ENCODE measurements at places on chromosomes 1 and 21.
A peak's percentile ranks its signal among the peaks of the same experiment; 100 is the strongest.

GRCh38 chr1:76125473-76126219, 51.1 kb downstream of the ST6GALNAC3 start:
- no peak for DNase-seq

DNA sequence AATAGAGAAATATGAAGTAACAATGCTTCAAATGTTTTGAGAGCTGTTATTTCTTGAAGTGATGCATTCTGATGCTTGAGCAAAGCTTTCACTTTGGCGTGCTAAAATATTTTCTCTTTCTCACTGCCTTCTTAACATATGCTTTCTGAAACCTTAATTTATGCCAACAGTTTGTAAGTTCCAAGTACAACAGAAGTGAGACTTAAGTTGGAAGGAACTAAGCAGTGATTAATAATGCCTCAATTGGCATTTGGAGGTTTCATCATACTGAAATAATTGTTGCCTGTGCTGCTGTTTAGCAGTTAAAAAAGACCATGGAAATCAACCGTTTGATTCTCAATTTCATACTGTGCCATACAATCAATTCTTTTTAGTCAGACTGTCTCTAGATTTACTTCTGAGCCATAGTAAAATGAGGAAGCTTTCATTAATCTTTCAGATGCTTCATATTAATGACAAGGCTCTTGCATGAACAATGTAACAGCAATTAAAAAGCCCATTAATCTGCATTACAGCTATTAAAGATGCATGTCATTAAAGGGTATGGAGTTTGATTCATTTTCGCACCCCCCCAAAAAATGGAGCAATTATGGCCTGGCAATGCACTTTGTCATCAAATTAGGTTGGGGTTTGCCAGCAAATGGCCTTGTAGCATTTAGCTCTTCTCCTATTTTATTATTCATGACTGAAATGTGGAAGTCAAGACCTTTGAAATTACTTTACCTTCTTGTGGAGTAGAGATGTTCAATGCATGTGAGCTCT, 375.3 kb downstream of the USH2A start:
- DNase-seq: no peak

DNA sequence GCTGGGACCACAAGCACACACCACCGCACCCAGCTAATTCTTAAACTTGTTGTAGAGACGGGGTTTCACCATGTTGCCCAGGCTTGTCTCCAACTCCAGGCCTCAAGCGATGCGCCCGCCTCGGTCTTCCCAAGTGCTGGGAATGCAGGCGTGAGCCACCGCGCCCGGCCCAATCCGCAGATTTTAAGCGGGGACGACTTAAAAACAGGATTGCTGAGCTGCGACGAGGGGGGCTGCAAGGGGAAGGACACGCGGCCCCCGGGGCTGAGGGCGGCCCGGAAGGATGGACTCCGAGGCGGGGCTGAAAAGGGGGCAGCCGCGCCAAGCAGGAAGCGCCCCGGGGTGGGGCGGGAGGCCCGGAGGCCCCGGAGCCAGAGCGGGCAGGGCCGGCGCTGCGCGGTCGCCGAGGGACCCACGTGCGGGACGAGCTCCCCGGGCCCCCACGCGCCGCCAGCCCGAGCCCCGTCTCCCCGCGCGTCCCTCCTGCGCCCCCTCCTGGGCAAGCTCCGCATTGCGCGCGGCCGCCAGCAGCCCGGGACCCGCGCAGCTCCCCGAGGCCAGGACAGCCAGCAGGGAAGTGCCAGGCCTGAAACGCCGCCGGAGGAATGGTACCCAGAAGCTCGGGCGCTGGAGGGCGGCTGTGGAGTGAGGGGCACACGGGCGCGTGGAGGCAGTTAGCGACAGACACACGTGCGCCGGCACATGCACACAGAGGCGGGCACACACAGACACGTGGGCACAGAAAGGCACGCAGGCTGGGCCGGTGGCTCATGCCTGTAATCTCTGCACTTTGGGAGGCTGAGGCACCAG, 5.5 kb upstream of the PRKCZ start:
- peak; percentile 82 for DNase-seq

DNA sequence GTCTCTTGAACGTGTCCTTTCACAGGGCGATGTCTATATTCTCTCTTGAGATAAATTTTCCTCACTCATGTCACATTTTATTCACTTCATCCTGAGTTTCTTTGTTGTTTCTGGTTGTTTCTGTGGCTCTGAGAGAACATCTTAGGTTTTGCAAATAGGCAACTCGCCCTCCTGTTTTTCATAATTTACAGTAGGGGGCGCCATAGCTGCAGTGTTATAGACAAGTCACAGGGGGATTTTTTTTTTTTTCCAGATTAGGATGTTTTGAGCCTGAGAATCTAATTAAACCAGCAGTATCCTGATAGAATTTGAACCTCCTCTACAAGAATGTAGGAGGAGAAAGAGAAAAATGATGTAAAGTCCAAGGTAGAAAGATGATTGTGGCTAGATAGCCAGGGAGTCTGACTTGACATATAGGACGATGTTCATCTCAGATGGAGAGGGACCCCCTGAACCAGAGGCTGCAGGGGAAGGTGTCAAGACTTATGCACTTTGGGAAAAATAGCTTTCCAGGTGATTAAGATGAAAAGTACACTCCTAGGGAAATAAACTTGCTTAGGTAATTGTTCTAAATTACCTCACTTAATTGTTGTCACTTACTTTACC, 76.3 kb downstream of the ZP4 start:
- no peak for DNase-seq

DNA sequence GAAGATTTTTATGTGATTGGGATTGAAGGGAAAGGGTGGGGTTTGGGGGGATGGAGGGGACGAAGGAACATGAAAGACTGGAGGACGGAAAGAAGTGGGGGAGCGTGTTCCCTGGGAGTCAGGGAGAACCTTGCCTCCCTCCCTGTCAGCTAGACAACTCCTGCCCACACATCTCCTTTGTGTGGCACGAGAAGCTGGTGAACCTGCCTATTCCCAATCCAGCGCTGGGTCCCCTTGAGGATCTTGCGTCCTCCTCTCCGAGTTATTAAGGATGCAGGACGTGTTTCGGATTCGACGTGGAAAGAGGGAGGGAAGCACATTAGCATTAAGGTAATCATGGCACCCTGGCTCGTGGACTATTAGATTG, 1.4 kb downstream of the LRRC7 start:
- no peak for DNase-seq

GRCh38 chr1:35876988-35877387, 6.0 kb upstream of the AGO1 start:
- DNase-seq: peak; percentile 39

- no peak for DNase-seq
Measured at GRCh38 chr1:192256674-192257334, 60.0 kb upstream of the RGS21 start.

DNA sequence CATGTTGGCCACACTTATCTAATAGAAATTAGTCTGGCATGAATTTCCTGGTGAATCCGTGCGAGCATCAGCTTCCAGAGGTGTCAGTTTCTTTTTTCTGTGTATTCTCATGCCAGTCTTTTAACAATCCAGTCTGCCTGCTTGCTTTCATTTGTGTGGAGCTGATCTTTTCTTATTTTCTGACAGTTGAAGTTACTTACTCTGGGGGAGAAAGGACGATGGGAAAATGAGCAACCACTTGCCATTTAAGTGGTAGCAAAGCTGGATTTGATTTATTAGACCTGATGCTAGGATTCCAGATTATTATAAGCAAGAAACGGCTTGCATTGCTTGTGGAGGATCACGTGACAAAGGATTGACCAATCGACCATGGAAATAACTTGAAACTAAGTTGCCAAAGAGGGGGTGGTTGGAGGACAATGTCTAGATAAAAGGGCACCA, 24.3 kb upstream of the APP start:
- no peak for DNase-seq

GRCh38 chr1:243959998-243960397, 91.1 kb upstream of the ZBTB18 start:
- DNase-seq: no peak

- DNase-seq: no peak
Measured at GRCh38 chr1:93963585-93963984, 54.4 kb upstream of the GCLM start.

GRCh38 chr1:68954841-68955240, 458.0 kb upstream of the DEPDC1 start:
- no peak for DNase-seq

GRCh38 chr1:65959896-65960567, 167.3 kb downstream of the PDE4B start:
- DNase-seq: no peak

GRCh38 chr1:62953633-62954032, 169.7 kb downstream of the ATG4C start:
- no peak for DNase-seq

DNA sequence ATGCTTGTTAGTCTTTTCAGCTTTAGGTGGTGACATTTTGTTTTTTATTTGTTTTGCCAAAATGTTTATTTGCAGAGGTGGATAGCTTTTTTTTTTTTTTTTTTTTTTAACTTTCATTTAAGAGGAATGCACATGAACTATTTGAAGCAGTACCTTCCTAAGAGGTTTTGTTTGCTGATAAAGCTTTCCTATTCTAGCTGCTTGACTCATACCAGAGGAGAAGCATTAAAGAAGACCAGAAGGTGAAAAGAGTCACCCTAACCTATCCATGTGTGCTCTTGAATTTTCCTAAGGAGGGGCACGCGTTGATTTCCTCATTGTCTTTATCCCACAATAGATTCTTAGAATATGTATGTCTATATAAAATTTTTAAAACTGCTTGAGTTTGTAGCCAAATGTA, 57.7 kb downstream of the PRDM2 start:
- DNase-seq: no peak

GRCh38 chr1:16276302-16277030, 39.5 kb upstream of the CPLANE2 start:
- no peak for DNase-seq

GRCh38 chr1:207822124-207822601, 70.3 kb downstream of the CD46 start:
- DNase-seq: no peak

DNA sequence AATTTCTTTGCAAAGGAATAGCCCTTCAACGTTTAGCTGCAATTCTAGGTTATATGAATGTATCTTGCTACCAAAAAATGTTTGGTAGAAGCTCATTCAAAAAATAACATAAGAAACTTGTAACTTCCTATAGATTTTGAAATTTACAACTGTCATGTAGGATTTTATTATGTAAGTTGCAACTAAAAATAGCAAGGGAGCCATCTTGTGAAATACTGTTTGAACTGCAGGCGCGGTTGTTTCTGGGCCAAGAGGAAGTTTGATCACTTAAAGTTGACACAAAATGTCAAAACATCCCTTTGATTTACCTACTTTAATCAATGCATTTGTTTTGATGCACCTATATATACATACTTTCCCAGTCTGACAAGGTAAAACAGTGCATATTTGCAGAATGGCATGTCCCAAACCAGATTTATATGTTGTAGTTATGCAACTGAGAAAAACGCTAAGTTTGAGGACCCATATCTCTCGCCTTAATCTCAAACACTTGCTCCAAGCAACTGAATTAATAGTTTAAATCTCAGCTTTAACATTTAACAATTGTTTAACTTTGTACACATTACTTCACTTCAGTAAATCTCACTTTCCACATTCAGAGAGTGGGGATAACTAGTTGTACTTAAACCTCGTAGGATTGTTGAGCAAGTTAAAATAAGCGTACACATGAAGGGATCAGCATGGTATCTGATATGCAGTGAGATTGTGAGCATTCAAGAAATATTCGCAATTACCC, 63.9 kb downstream of the KCNK2 start:
- DNase-seq: no peak

DNA sequence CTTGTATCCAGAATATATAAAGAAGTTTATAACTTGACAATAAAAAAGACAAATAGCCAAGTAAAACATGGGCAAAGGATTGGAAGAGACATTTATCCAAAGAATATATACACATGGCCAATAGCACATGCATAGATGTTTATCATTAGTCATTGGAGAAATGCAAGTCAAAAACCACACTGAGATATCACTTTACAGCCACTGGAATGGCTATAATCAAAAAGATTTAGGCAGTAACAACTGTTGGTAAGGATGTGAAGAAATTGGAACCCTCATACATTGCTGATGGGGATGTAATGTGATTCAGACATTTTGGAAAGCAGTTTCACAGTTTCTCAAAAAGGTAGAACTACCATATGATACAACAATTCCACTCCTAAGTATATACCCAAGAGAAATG, 51.1 kb downstream of the SLC44A5 start:
- DNase-seq: no peak

DNA sequence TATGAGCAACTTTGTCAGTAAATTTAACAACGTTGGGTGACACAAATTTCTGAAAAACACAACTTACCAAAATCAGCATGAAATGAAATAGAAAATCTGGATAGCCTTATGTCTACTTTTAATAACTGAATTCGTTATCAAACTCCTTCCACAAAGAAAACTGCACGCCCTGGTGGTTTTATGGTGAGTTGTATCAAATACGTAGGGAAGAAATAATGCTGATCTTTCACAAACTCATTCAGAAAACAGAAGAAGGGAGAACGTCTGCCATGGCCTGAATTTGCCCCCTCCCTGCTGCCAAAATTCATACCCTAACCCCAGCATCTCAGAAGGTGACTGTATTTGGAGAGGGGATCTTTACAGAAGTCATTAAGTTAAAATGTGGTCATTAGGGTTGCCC, 50.0 kb upstream of the COL18A1 start:
- no peak for DNase-seq

- no peak for DNase-seq
Measured at GRCh38 chr1:42963378-42964043, 4.8 kb upstream of the SLC2A1 start.

- DNase-seq: no peak
Measured at GRCh38 chr1:22133931-22134324, 9.0 kb downstream of the WNT4 start.

GRCh38 chr1:159009704-159010361, at the start of gene IFI16:
TSS of gene IFI16 (plus strand) at chr1:159009907. CDS start at chr1:159014681, 4,774 bp downstream.
- no peak for DNase-seq

DNA sequence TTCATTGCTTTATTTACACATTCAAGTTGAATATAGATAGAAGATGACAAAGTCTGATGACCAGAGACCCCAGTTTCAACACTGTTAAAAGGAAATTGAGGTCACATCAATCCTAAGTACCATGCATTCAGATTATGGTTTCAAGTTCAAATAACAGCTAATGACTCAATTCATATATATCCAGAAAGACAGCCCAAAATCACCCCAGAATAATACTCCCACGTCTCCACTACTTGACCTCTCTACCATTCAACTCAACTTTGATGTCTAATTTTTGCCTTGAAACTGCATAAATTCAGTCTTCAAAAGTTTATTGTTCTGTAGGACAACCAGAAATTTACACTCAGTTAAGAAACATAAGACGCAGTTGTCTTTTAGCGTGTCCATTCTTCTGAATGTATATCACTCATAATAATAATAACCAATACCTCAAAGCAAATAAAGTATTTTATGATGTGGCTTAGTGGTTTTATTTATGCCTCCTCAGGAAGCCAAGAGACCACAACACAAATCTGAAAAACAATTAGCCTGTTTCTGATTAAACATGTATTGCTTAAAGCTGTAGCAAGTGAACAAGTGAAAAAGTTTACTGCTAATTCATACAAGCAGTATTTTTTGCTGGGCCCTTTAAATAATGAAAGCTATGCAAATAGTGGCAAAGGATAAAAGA, 569.0 kb downstream of the LTN1 start:
- DNase-seq: no peak

All from Caco-2 (cell line).